Common myeloid progenitor, CD34-positive (primary cell): ENCODE measurements at places on chromosomes 2 and 18.

GRCh38 chr2:8754106-8754776, 72.4 kb downstream of the ID2 start:
- H3K4me3 ChIP-seq = no peak overlapping the region
- H3K4me1 ChIP-seq = no peaks in the 10 kb centered on the region
- H3K36me3 ChIP-seq = peaks cover 25% of the 10 kb centered on the region

- no peaks in the 10 kb centered on the region for H3K27me3 ChIP-seq
- H3K4me1 ChIP-seq = no peaks in the 10 kb centered on the region
- DNase-seq = no peak
- no peak overlapping the region for H3K4me3 ChIP-seq
Measured at GRCh38 chr2:195368249-195369217, 288.5 kb upstream of the SLC39A10 start.

GRCh38 chr18:2956056-2956455, 56.9 kb downstream of the LPIN2 start:
- H3K4me1 ChIP-seq = peaks cover 24% of the 10 kb centered on the region
- no peak overlapping the region for H3K4me3 ChIP-seq
- no peak overlapping the region for H3K27ac ChIP-seq
- no peaks in the 10 kb centered on the region for H3K27me3 ChIP-seq
- peaks cover 46% of the 10 kb centered on the region for H3K36me3 ChIP-seq
- no peak for DNase-seq

- H3K4me1 ChIP-seq = peaks cover 5% of the 10 kb centered on the region
- peak overlapping the region; percentile 86 for H3K4me3 ChIP-seq
- H3K27me3 ChIP-seq = no peaks in the 10 kb centered on the region
- H3K27ac ChIP-seq = peak overlapping the region; percentile 79
Measured at GRCh38 chr2:230865307-230865765, 594 bp downstream of the ITM2C start.

DNA sequence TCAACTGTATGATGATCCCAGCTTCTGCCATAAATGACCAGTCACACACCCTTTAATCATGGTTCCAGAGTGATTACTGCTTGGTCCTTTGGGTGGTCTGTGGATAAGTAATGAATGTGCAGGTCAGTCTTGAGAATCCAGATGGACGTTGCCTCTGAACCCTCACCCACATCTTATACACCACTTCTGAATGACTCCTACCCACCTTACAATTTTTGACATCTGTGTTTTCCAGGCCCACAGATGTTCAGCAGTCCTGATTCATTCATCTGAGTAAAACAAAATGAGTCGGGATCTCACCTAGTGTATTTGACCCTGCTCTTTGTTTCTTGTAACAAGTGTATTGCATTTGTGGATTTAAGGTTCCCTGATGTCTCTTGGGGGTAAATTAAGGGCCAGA, 194.1 kb upstream of the CCDC68 start:
- H3K27ac ChIP-seq = no peak overlapping the region
- H3K4me3 ChIP-seq = no peak overlapping the region
- no peaks in the 10 kb centered on the region for H3K36me3 ChIP-seq
